ENCODE measurements at places on chromosomes 16 and 17.

DNA sequence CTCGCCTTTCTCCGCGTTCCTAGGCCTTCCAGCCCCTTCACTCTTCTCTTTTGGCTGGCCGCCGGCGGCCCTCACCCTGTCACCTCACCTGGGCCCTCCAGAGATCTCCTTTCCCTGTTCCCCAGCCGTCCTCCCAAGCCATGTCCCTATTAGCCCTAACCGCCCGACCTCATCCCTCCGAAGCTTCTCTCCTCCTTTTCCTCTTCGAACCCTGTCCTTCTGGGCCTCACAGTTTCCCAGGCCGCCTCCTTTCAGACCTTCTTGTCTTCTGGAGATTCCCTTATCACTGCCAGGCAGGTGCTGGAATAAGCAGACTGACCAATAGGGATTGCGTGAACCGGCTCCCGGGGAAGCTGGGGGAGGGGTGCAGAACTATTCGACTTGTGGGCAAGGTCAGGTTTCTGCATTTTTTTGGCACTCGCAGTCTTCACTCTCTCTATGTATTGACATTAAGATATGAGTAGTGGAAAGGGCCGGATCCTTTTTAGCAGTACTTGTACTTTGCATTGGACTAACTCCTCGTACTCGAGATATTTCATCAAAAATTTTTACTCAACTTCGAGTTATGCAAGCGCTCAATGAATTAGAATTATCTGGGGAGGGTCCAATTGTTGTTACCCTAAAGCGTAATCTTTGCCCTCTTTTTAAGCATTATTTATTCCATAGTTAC lies 690 bp downstream of the RHOT1 start:
- peak; percentile 64 for DNase-seq

GRCh38 chr17:77329741-77330531 lies 189.2 kb downstream of the SEC14L1 start:
- DNase-seq: no peak

DNA sequence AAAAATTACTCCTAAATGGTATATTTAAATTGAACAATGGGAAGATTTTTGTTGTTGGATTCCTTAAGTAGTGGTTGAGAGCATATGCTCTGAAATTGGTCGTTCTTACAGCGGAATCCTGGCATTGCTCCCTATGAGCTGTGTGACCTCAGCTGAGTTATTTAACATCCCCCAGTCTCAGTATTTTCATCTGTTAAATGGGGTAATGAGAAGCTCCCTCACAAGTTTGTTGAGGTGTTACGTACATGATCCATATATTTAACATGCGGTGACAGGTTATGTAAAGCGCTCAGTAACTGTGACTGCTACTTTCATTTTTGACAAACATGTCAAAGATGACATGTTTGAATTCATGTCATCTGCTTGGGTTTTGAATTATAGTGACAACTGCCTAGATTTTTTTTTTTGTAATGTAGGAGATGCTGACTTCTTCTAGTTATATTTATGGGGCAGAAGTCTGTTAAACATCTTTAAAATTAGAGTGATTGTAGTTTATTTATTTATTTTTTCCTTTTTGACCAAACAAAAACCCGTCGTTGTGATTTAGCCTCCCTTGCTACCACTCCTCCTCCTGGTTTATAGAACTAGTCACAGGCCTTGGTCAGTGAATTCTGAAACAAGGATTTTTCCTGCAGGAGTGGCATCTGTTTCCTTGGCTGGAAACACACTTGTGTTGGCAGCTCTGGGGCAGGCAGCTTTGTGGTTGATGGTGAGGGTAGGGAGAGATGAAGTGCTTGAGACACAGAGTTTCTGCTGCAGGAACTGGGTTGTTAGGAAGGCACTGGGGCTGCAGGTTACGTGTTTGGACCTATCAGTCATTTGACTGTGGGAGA lies 268.8 kb downstream of the SNX29 start:
- no peak for DNase-seq

DNA sequence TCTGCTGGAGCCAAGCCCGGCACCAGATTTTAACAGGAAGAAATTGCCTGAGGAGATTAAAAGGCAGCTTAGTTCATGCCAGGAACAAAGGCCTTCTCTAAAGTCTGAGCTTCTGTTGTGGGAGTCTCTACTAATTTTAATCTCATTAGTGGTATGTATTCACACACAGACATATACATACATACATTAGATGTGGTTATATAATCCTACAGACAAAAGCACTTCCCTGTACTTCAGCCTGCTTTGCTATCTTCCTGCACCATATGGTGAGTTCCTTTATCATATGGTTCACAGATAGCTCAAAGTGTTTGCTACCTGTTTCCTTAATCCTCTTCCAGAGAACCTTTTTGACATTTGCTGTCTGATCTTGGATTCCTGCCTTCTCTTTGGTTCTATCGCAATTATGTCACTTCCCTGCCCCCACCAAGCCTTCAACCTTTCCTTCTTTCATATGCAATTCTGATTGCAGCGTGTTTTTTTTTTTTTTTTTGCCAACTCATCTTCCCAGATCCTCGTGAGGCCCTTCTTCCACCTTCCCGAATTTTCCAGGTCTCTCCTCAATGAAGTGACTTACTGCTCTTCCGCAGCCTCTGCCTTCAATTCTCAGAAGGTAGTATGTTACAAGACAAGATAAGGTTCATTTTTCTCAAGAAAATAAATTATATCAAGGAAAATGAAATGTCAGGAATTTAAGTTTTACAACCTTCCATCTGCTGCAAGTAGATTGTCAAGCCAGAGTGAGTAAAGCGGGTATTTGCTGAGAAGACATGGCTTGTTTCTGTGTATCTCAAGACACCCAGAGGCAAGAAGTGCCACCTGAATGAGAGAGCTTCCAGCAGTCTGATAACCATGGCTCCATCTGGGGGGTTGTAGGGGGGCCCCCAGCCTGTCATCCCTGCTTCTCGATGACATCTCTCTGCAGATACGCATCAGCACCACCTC lies 120.2 kb upstream of the CACNG3 start:
- DNase-seq: no peak

Measured in fibroblast of gingiva (primary cell).